ENCODE measurements at places on chromosomes 2 and 18.

- no peak for DNase-seq
These were observed 310.9 kb upstream of the COL3A1 start for GRCh38 chr2:188663301-188663700.

GRCh38 chr2:207683879-207684627 is 27.4 kb upstream of the CCNYL1 start:
- no peak for DNase-seq

DNA sequence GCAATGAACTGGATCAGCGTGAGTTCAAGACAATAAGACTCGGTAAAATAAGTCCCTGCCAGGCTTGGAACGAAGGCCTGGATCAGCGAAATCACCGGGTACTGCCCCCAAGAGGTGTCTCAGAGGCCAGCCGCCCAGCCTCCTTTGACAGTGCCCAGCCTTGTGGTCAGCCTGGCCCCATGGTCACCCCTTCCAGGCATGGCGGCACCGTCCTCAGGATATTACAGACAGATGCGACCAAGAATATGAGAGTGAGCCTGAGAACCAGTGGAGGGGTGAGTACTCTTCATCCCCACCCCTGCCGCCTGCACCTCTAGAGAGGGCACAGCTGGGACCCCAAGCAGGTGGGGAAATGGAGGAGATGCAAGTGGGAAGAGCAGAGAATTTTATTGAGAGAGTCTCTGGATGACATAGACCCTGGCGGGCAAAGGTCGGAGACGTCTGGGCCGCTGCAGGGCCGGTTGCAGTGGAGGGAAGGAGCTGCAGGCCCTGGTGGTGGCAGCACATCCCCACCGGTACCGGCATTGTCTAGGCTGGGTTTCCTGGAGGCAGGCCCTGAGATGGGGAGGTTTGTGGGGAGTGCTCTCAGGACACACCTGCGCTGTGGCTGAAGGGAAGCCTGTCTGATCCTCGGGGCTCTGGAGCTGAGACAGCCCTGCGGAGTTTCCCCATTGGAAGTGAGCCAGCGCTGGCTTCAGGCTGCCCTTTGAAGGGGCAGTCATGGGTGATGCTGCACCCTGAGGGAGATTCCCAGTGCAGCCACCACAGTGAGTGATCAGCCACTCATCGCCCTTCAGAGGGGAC is 190.0 kb downstream of the SEPTIN10 start:
- DNase-seq, result no peak

- DNase-seq, result no peak
These were observed 8.3 kb downstream of the CEBPZ start for GRCh38 chr2:37223131-37223530.

DNA sequence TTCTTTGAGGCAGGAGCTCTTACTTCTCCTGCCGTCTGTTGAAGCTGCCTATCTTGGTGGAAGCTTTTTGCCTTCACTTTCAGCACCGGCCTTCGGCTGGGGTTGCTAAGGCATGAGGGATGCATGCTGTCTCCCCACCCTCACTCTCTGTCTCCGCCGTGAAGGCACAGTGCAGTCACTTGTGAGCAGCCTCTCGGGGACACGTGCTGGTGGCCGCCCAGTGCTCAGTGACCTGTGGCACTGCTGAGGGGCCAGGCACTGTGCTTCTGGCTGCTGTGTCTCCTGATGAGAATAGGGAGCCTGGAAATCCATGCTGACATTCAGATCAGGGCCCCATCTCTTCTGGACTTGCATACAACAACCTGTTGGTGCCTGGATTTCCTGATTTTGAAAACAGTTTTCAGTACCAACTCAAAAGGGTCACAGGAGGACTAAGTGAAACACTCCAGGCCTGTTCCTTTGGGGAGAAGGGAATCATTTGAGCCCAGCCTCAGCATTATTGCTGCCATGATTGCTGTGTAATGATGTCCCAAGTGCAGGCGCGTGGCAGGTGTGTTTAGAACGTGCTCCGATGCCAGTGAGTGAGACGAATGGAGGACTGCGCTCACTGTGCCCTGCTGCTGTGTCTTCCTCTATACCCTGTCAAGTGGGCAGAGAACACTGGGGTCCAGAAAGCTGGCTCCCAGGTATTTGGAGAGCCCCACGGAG is 218.1 kb downstream of the SEPTIN10 start:
- DNase-seq, result no peak

DNA sequence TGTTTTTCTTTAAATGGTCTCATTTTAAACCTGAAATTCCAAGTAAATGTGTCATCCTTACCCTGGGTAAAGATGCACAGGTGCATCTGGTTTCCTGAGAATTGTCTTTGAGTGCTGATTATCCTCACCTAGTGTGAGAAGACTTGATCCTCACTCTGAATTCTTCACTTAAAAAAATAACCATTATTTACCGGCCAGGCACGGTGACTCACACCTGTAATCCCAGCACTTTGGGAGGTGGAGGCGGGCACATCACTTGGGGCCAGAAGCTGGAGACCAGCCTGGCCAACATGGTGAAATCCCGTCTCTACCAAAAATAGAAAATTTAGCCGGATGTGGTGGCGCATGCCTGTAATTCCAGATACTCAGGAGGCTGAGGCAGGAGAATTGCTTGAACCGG is 9.9 kb upstream of the WNT6 start:
- no peak for DNase-seq

GRCh38 chr18:12282442-12283039 is 25.5 kb upstream of the TUBB6 start:
- DNase-seq, result no peak

DNA sequence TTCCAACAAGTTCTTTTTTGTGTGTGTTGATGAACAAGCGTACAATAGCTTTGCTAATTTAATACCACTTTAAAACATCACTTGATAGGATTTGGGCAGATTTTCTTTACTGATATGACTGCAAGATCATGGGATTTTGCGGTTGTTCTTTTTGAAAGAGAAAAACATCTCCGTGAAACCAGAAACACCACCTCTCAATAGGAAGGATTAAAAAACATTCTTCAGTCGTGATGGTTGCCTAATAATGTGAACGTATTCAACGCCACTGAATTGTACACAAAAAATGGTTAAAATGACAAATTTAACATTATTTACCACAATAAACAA is 19.3 kb downstream of the RBMS1 start:
- no peak for DNase-seq

DNA sequence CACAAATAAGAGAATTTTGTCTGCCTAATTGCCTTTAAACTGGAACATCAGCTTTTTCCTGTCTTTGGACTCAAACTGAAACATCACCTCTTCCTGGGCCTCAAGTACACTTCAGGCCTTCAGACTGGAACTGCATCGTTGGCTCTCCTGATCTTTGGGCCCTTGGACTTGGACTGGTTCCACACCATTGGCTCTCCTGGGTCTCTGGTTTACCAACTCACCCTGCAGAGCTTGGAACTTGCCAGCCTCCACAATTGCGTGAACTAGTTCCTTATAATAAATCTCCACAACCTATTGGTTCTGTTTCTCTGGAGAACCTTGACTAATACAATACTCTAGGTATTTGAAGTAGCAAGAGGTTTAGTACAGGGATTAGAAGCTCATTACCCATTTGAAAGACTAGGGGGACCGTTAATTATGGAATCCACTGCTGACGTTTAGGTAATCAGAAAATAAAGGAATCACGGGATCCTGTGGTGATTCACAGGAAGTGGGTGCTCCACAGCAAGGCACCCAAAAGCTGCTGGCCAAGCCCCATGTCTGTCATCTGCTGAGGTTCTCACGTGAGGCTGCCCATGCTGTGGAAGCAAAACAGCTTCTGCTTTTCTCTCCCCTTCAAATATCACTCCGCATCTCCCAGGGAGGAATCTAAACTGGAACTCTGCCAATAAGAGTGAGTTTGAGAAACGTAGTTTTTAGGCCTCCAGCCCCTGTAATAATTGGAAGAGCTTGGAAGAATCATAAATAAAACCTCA is 20.0 kb upstream of the SGPP2 start:
- DNase-seq, result no peak
